ENCODE measurements at places on chromosomes 1 and 21.

- DNase-seq, result peak; percentile 43
Observed at GRCh38 chr1:147771226-147772125, 11.1 kb upstream of the GJA5 start.

- DNase-seq, result no peak
Observed at GRCh38 chr1:40911105-40911504, 48.9 kb upstream of the CITED4 start.

GRCh38 chr21:41429925-41430491 lies 4.0 kb downstream of the MX1 start:
- DNase-seq, result no peak

DNA sequence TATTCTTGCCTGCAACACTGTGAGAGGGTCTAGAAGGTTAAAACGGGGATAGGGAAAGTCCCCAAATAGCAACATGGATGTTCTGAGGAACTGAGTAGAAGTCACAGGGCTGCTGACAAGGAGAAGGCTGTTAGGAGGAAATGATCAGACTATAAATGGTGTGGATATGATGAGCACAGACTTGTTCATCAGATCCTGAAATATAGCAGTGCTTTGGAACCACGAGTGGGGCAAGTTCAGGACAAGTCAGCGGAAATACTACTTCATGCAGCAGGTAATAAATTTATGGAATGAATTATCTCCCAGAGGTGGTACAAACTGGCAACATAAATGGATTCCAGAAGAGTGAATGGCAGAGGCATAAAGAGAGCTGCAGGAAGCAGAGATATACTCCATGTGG lies 3.2 kb upstream of the KIAA0040 start:
- no peak for DNase-seq

DNA sequence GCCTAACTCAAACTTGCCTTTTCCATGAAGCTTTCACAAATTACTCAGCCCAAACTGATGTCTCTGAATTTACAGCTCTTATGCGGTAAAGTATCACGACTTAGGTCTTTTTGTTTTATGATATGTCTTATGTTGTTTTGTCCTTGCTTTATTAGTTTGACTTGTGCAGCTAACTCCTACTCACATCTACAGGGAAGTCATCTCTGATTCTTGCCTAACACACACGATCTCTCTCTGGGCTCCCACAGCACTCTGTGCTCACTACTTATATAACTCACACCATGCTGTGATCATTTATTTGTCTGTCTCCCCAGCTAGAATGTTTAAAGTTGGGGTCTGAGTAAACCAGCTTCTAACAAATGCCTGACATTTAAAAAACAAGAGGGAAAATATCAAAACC lies 9.3 kb upstream of the PI4KB start:
- DNase-seq, result no peak

GRCh38 chr1:36866169-36866814 lies 168.0 kb downstream of the GRIK3 start:
- no peak for DNase-seq

DNA sequence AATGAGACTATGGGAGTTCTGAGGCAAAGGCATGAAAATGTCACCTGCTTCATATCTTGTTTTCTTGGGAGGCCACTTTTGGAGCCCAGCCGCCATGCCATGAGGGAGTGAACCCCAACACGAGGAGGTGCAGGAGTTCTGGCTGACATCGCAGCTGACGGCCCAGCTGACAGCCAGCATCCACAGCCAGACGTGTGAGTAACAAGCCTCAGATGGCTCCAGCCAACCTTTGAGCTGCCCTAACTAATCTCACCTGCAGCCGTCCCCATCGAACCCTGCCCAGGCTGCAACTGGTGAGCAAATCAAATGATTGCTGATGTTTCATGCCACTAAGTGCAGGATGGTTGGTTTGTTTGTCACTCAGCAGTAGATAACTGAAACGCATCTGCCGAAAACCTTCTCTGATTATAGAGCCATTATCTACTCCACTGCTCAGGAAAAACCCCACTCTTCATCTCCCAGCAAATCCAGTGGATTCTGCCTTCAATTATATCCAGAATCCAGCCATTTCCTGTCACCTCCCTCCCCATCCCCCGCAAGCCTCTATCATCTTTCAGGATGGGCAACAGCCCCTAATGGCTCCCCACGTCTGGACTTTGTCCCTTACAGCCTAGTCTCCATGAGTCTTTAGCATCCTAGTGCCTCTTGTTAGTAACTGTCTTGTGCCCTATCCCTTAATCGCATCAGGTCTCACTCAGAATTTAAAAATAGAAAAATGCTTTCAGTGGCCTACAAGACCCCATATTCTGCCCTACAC lies 18.5 kb upstream of the RAB4A start:
- no peak for DNase-seq

DNA sequence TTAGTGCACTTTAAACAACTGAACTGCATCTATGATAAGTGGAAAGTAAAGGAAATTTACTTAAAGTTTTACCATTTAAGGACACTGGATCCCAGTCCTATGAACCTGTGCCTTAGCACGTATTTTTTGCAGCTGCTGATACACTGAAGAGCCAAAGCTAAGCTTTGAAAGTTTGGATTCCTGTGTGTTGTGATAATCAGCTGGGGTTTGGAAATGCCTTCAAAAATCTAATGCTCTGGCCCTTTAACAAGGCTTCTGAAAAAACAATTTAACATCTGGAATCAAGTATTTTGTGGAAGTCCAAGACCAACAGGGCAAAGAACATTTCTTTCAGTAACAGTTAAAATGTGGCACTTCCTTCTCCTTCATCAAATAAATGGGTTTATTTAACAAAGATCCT lies 51.8 kb downstream of the DDAH1 start:
- no peak for DNase-seq

- no peak for DNase-seq
Observed at GRCh38 chr1:109895720-109896504, 14.7 kb upstream of the CSF1 start.

DNA sequence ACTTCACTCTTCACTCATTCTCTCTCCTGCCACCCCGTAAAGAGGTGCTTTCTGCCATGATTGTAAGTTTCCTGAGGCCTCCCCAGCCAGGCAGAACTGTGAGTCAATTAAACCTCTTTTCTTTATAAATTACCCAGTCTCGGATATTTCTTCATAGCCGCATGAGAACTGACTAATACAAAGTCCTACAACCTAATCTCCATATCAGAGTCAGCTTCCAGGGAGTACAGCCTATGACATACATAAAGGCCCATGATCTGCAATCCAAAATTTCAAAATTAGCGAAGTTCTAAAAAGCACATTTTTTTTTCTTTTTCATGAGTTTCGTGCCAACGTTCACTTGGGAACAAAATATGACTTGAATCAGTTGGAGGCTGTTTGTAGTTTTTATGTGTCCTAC lies 256.9 kb upstream of the DUSP10 start:
- DNase-seq, result no peak

GRCh38 chr1:38918568-38918967 lies 23.1 kb downstream of the RHBDL2 start:
- no peak for DNase-seq

GRCh38 chr1:22914633-22915217 lies 57.9 kb downstream of the LACTBL1 start:
- no peak for DNase-seq

DNA sequence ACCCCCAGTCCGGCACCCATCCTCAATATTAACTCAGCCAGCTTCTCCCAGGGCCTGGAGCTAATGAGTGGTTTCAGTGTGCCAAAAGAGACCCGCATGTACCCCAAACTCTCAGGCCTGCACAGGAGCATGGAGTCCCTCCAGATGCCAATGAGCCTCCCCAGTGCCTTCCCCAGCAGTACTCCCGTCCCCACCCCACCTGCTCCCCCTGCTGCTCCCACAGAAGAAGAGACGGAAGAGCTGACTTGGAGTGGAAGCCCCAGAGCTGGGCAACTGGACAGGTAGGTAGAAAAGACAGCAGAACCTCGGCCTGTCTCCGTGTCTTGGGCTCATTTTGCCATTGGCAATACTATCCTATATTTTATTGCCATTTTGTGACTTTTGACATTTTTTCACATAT lies 45.4 kb upstream of the IPO9 start:
- no peak for DNase-seq

GRCh38 chr21:41350436-41351155 lies 11.2 kb upstream of the MX2 start:
- no peak for DNase-seq

DNA sequence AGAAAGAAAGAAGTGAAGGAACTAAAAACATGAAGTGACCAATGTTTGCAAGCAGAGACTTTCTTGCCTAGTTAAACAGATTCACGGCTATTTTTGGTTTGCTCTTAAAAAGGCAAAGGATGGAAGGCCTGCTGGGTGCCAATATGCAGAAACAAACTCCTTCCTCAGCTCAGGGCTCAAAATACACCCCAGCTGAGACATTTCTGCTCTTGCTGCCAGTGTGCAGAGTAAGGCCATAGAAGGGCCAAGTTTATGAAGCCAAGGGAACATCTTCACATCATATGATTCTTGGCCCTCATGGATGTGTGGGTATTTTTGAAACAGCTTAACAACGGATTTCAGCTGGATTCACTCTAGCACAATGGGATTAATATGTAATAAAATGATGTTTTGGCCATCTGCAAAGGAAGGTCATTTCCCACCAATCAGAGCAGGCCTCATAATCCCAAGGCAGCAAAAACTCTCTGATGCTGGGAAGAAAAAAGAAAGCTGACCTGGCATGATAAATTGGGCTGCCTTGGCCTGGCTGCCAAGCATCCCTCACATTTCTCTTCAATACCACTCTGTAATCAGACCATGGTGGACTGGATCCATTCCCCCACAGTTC lies 70.7 kb downstream of the CAPZB start:
- no peak for DNase-seq

- peak; percentile 81 for DNase-seq
Observed at GRCh38 chr1:46340404-46341221, at the start of gene NSUN4. Gene NSUN4 (plus strand): TSS chr1:46340807. CDS start chr1:46340827, 20 bp downstream.

- DNase-seq, result no peak
Observed at GRCh38 chr1:16145030-16145661, 10.7 kb downstream of the EPHA2 start.

DNA sequence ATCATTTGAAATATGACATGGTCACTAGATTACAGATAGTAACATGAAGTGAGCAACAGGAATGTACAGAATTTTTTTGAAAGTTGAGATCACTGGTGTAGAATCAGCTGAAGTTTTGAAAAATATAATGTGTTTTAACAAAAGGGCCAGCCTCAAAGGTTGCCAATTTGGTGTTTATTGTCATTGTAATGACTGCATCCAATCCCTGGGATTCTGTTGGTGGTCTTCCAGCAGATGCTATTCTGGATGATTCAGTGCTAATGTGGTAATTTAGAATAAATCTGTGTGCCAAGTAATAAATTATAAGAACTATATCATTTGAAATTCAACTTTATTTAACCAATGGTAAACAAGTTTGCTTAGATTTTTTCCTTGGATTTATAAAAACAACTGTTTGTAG lies 436.4 kb upstream of the PKN2 start:
- no peak for DNase-seq

DNA sequence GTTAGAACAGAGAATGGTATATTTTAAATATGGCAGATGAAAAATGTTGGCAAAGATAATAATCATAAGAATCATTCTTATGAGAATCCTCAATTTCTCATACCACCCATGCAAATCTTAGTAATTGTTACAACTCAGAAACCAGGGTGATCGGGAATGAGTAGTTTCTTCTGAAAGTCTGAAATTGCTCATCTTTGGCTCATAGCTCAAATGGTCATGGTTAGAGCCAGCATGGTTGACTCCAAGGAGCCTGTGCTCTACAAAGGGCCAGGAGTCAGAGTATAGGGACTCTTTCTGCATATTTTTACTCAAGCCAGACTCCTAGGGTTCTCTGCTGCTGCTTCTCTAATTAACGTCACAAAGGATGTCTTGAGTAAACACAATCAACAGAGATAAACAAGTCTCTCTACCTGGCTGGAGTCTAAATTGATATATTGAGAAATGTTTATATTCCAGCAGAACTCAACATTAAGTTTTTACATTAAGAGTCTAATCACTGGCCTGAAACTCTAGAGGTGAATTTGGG lies 1.9 kb upstream of the ETV3 start:
- no peak for DNase-seq

GRCh38 chr1:3234956-3235355 lies 166.0 kb downstream of the PRDM16 start:
- no peak for DNase-seq

GRCh38 chr1:93769777-93770176 lies 88.1 kb upstream of the BCAR3 start:
- no peak for DNase-seq

DNA sequence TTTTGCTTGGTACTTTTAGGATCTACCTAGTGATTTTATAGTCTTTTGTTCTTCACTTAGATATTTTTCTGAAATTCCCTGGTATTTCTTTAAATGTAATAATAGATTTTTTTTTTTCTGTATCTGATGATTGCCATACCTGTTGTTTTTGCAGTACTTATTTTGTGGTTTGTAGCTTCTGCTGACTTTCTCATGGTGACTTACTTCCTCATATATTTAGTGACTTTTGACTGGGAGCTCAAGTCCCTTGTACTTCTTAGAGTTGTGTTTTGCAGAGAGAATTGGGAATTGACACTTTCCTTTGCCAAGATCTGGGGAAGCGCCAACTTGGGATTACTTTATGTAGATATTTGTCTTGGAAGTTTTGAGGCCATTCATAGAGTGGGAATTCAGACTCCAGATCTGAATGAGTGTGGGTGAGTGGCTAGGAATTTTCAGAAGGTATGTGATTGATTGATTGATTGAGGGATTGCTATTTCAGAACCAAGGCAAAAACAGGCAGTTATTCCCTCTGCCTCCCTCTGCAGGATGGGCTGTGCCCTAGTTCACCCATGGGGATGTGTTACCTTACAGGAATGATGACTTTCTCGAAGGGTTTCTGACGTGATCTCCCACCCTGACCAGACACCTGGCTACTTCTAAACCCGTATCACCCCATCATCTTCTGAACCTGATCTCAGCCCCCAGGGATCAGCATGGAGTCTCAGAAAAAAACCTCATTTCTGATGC lies 219.5 kb downstream of the URB2 start:
- DNase-seq, result no peak

GRCh38 chr21:15408089-15408488 lies 321.7 kb upstream of the USP25 start:
- no peak for DNase-seq

- DNase-seq, result no peak
Observed at GRCh38 chr1:163191301-163191700, 11.4 kb downstream of the RGS5 start.

- no peak for DNase-seq
Observed at GRCh38 chr1:223041481-223041880, 101.6 kb downstream of the TLR5 start.

DNA sequence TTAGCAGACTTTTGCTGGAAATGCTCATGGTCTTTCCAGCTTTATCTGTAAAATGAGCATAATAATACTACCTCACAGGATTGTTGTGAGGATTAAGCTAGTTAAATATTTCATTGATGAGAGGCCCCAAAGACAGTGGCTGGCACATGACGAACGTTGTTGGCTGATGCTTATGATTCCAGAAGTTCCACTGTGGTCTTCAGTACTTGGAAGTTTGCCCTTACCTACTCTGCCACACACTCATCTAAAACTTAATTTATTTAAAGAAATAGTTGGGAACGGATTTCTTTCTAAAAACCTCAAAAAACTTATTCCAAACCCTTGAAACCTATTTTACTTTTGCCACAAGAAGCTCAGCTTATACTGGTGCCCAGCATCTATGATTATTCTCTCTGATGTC lies 170.7 kb downstream of the DHRS3 start:
- no peak for DNase-seq
